ENCODE measurements at places on chromosomes 5 and 9. TPM values are rescaled to one million over a fixed set of nuclear protein-coding genes. Genes with fewer than 3 reads are reported as not detected.
A peak's percentile ranks its signal among the peaks of the same experiment; 100 is the strongest.

Gene PCDHB15
- 0.10 TPM for total RNA-seq

DNA sequence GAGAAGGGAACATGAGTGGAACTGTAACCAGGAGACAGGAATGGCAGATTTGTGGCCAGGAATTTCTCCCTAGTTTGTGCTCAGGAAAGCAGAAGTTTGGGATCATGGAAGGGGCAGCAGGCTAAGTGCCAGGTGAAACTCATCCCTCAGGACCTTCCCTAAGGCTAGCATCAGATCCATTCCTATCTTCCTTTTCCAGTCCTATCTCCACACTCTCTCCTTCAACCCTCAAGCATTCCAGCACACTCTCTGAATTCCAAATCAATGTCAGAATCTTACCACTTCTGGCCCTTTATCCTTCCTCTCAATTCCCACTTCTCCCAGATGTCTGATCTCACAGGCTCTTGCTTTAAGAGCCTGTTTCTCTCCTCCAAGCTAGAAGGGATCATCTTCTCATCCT lies 53.2 kb upstream of the GRIA1 start:
- no peak for DNase-seq

Gene ZNF608
- 0.42 TPM for total RNA-seq

GRCh38 chr9:126488310-126488709 lies 125.4 kb upstream of the LMX1B start:
- no peak for DNase-seq

Gene RGS7BP
- total RNA-seq = not detected

DNA sequence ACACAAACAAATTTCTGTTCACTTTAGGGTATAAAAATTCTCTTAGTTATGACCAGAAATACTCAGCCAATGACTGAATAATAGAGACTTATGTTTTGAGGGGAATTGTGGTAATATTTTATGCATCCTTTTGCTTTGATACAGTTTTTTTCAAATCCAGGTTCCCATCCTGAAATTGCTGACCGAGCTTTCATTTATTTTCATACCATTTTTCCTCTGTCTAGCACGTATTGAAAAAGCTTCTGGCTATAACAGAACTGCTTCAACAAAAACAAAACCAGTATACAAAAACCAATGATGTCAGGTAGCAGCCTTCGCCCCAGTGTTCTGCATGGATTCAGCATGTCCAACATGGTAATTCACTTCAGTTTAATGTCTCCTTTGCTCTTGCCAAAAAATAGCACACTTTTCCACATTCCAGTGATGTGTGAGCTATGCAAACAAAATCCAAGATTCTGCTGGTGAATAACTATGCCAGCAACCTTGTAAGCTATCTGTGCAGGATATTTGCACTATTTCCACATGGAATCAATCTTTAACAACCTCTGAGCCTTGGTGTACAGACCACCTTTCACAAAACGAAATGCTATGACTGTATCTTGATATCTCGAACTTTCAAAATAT lies 22.0 kb downstream of the CCNH start:
- no peak for DNase-seq

Gene FOXD4
- total RNA-seq = not detected

DNA sequence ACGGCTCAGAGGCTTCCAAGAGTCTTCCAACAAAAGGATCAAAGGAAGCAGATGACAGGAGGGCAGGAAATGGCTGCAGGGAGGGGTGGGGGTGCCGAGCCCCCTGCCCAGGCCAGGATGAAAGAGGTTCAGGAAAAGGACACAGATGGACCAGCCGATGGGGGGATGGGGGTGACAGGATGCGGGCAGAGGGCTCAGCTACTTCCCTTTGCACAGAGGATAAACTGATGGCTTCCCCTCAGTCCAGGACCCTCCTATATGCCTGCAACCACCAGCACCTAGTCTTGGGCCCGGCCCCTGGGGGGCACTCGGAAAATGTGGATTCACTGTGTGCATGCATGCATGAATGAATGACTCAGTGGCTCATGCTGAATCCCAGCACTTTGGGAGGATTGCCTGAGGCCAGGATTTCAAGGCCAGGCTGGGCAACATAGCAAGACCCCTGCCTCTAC lies 148.2 kb downstream of the C9orf50 start:
- no peak for DNase-seq

- no peak for DNase-seq
These were observed 33.0 kb downstream of the LMNB1 start for GRCh38 chr5:126809916-126810315.

GRCh38 chr9:97386733-97387503 lies 25.0 kb upstream of the TDRD7 start:
- DNase-seq = peak; percentile 49

Data from T-helper 17 cell (primary cell).